Motor neuron (in vitro differentiated cells): ENCODE measurements at places on chromosomes 3 and 15. TPM values are rescaled to one million over a fixed set of nuclear protein-coding genes. Genes with fewer than 3 reads are reported as not detected.

MYH15 gene
- 1.7 and 2.1 TPM in 2 replicates for total RNA-seq

SLC35G2 gene
- total RNA-seq, result 4.4 and 4.7 TPM in 2 replicates

DNA sequence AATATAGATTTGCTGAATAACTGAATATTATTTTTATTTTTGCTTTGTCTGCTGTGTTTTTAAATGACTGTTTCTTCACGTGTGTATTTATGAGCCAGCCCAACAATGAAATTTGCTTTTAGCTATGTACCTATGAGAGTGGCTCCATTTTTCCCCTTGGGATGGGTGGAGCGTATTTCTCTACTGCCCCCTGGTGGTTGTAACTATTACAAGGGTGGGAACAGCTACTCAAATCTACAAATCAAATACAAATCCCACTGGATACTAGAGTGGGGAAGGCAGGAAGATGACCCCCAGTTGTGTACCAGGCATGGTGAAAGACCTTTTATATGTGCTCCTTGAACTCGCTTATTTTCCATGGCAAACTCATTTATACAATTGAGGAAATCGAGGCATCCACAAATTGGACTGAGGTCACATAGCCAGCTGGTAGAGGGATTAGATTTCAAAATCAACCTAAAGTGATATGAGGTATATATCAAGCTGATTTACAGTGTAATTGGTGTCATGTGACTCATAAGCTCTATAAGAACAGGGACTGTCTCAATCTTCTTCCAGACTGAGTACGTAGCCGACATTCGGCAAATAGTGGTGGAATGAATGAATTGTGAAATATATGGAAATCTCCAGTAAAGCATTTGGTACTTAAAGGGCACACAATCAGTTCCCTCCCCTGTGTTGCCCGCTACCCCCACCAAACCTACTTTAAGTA is 69.5 kb upstream of the VEPH1 start:
- peak; percentile 69 for ATAC-seq

GRCh38 chr3:120368172-120368571 is 19.0 kb upstream of the LRRC58 start:
- no peak for ATAC-seq

GRCh38 chr3:144593881-144594280 is 622.3 kb downstream of the DIPK2A start:
- ATAC-seq, result no peak

- no peak for ATAC-seq
Measured at GRCh38 chr3:77466562-77467115, 426.7 kb downstream of the ROBO2 start.

- ATAC-seq, result peak; percentile 20
Measured at GRCh38 chr15:74421302-74422245, 12.2 kb downstream of the SEMA7A start.

GRCh38 chr3:126544596-126545281 is 14.0 kb downstream of the C3orf22 start:
- no peak for ATAC-seq

DNA sequence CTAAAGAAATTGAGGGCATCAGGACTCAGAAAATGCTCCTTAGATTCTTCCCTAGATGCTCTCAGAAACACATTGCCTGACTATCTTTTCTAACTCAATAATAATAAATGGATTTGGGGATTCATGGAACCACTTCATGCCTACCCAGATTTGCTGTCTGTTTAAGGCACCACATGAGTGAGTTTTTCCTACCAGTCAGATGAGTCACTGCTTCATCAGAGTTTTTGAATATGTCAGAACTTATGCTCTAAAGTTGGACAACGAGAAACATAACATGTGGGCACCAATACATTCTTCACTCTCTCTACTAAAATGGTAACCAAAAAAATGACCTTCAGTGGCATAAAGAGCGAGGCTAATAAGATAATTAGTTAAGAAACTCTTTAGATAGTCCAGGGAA is 1135.1 kb downstream of the TUSC7 start:
- ATAC-seq, result peak; percentile 63

DNA sequence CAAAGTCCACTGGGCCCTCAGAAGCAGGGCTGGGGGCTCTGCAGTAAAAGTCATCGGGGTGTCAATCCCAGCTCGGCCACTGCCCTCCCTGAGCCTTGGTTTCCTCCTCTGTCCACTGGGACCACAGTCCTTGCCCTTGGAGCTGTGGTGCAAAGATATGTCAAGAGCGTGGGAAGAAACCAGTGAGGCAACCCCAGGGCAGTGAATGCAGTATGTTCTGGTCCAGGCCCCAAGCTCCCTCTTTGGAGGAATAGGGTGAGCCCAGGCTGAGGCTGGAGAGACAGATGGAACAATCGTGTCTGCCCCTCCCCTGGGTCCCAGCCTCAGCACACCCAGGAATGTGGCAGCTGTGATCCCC is 779 bp downstream of the GRIP2 start:
- no peak for ATAC-seq

DNA sequence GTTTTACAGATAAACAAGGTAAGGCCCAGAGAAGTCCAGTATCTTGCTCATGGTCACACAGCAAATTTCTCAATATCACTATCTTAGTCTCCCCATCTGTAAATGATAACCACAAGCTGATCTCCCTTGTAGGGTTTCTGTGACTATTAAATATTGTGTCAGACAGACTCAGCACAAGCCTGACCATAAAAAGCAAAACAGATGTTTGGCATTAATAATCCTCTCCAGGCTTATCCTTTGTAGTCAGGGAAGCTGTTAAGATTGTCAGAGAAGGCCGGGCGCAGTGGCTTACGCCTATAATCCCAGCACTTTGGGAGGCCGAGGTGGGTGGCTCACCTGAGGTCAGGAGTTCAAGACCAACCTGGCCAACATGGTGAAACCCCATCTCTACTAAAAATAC is 173.2 kb upstream of the PRICKLE2 start:
- ATAC-seq, result peak; percentile 28

- no peak for ATAC-seq
Measured at GRCh38 chr3:168583977-168584376, 488.3 kb upstream of the GOLIM4 start.

GRCh38 chr3:177740254-177740653 is 543.0 kb upstream of the TBL1XR1 start:
- ATAC-seq, result no peak
